Stimulated activated CD4-positive, alpha-beta T cell treated with anti-CD3 and anti-CD28 coated beads, Interleukin-1b, Interleukin-23, amount 100 ng/mL, for 24 hours (primary cell): ENCODE measurements at places on chromosomes 11 and 22.

DNA sequence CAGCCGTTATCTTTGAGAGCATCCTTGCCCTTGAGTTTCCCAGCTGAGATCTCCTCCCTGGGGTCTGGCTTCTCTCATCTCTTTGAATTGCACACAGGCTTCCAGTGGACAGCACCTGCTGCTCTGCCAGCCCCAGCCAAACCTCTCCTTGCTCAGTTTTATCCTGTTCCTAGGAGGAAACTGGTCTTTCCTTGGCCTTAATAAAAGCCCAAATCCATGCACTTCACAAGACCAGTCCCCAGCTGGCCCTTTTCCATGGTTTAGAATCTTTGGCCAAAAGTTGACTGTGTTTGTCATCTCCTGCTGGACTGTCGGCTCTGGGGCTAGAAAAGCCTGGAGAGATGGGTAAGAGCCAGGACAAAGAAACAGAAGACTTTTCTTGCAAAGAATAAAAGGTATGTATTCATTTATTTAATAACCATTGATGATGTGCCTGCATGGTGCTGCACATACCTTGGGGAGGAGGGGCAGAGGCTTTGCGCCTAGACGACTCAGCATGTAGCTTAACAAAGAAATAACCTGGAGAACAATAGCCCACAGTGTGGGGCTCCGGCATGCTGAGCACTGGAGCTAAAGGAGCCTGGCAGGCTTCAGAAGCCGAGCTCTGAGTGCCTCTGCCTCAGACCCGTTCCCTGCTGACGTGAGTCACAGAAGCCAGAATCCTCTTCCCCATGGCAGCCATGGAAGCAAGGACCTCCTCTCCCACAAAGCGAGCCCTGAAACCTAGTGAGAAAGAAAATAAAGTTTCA is 319.3 kb upstream of the B3GAT1 start:
- no peak for DNase-seq

GRCh38 chr11:127804747-127805400 is 782.5 kb downstream of the ETS1 start:
- no peak for DNase-seq

GRCh38 chr11:660681-661444 is 23.8 kb downstream of the DRD4 start:
- DNase-seq: no peak

GRCh38 chr22:50670513-50670912 is 2.1 kb upstream of the SHANK3 start:
- no peak for DNase-seq

DNA sequence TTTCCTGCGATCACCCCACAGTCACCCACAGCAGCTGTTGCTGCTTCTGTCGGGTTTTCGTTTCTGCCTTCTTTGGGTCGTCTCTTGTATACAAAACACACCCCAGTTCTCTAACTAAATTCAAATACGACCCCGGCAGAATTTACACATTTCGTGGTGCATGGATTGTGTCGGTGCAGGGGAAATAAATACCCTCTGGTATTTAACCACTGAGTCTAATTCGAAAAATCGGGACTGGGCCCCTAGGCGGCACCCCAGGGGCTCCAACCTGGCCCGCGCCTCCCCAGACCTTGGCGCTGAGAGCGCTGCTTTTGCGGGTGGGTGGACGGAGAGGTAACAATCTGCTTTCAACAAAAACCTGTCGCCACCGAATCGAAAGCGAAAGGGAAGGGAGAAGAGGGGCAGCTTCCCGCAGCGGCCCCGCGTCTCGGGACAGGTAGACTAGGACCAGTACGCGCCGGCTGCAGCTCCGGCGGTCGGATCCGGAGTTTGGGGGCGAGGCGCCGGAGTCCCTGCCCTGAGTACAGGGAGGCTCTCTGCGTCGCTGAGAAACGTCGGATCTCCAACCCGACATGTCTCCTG is 4.4 kb downstream of the ALX4 start:
- DNase-seq: no peak

GRCh38 chr11:3154001-3154599 is 11.0 kb downstream of the OSBPL5 start:
- no peak for DNase-seq

- no peak for DNase-seq
Measured at GRCh38 chr11:109735128-109735527, 313.1 kb downstream of the C11orf87 start.

GRCh38 chr11:101323997-101324396 is 194.4 kb upstream of the PGR start:
- DNase-seq: no peak
